ENCODE measurements at places on chromosomes 7 and 10.

- DNase-seq: no peak
These were observed 39.2 kb downstream of the ELFN1 start for GRCh38 chr7:1709281-1709680.

- no peak for DNase-seq
These were observed 338.1 kb downstream of the DNAJB6 start for GRCh38 chr7:157674715-157675426.

DNA sequence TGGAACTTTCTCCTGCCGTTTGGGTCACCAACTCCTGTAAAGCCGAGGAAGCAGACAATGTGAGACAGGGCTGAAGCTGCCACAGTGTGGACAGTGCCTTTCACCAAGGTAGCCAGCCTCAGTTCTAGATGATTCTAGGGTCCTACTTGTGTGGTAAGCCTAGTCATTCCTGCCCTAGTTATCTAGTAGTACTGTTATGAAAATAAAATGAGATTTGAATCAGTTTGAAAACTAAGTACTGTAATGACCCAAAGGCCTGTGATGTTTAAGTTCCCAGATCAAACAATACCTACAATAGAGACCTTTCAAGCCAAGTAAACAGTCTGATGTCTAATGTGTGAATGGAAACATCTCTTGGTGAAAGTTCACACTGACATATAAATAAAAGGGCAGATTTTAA, 37.1 kb downstream of the POLL start:
- DNase-seq: no peak

DNA sequence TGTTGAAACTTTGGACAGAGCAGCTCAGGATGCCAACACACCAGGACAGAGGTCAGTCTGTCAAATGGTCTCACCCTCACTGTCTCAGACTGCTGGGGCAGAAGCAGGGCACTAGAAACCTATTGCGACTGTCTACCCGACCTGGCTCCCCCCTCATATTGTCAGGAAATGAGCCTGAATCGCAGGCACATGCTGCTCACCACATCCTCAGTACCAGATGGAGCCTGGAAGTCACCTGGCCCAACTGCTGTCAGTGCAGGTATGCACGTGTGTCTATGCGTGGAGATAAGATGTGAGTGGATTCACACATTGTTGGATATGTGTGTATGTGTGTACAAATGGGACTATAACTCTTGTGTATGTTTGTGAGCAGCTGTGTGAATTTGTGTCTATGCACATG, 3.2 kb upstream of the CDHR1 start:
- DNase-seq: no peak

DNA sequence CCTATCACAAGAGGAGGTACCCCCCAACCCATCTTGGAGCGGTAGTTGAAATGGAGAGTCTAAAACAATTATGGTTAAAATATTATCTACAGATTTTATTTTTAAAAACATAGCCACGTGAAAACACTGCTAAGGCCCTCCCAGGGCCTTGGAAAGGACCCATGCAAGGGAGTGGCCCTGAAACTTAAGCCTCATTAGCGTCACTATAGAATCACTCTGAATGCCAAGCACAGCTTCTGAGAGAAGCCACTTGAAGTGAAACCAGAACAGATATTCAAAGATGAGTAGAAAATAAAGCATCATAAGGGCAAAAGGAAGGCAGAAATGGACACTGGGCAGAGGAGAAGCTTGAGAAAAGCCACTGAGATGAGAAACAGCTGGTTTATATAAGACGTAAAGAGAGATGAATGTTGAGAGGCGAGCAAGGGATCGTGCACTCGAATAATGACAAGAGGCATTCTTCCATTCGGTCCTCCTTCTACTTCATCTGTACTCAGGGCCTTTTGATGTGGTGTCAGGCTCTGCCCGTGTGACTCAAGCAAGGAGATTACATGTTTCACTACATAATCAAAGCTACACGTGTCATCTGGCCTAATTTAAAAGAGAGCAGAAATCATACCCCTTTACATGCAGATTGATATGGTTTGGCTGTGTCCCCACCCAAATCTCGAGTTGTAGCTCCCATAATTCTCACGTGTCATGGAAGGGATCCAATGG, 33.4 kb upstream of the SLC39A12 start:
- DNase-seq: no peak

GRCh38 chr10:70550459-70550858, 52.1 kb downstream of the PRF1 start:
- DNase-seq: no peak
